Activated CD8-positive, alpha-beta T cell treated with anti-CD3 and anti-CD28 coated beads, Interleukin-2, amount 10 ng/mL, durations not matched to agents 7 days and 5 days (primary cell): ENCODE measurements at places on chromosomes 16 and 17.

GRCh38 chr16:12679660-12680272 lies 123.9 kb downstream of the CPPED1 start:
- H3K27ac ChIP-seq = no peak overlapping the region
- peaks cover 18% of the 10 kb centered on the region for H3K4me1 ChIP-seq
- no peak overlapping the region for H3K4me3 ChIP-seq
- H3K27me3 ChIP-seq = no peaks in the 10 kb centered on the region

- H3K27me3 ChIP-seq = no peaks in the 10 kb centered on the region
- peaks cover 17% of the 10 kb centered on the region for H3K4me1 ChIP-seq
- H3K36me3 ChIP-seq = peaks cover 28% of the 10 kb centered on the region
- DNase-seq = no peak
These were observed 19.9 kb downstream of the DCAKD start for GRCh38 chr17:45031231-45032173.

DNA sequence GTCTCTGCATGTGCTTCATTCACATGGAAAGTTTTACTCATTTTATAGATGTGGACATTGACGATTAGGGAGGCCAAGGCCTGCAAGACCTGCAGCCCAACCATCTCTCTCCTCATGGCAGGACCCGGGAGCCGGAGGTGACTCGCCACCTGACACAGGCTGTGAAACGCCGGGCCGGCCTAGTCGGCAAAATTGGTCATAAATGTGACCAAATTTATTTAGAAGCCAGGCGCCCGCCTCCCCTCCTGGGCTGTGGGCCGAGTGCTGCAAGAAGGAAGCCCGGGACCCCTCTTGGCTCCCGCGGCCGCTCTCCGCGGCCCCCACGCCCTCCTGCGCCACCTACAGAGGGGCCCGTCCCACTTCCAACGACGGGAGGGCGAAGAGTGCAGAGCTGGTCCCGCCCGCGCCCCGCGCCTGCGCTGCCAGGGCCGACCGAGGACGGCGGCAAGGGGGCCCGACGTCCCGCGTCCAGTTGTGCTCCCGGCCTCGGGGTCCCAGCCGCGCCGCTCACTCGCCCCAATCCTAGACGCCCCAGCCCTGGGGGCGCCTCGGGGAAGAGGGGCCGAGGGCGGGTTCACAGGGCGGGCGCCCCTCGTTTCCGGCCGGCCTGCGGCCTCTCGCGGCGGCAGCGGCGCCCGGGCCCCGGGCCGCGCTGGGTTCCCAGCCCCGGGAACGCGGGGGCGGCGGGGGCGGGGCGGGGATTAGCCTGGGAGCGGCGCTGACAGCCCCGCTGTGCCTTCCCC lies 47.5 kb downstream of the WNT3 start:
- H3K4me3 ChIP-seq = peak overlapping the region; percentile 43
- no peaks in the 10 kb centered on the region for H3K36me3 ChIP-seq
- H3K27ac ChIP-seq = no peak overlapping the region
- DNase-seq = no peak
- H3K4me1 ChIP-seq = peaks cover 29% of the 10 kb centered on the region

GRCh38 chr16:9428355-9429005 lies 337.0 kb downstream of the HAPSTR1 start:
- no peak overlapping the region for H3K4me3 ChIP-seq
- no peaks in the 10 kb centered on the region for H3K27me3 ChIP-seq
- no peak overlapping the region for H3K27ac ChIP-seq
- no peaks in the 10 kb centered on the region for H3K36me3 ChIP-seq
- no peaks in the 10 kb centered on the region for H3K4me1 ChIP-seq

DNA sequence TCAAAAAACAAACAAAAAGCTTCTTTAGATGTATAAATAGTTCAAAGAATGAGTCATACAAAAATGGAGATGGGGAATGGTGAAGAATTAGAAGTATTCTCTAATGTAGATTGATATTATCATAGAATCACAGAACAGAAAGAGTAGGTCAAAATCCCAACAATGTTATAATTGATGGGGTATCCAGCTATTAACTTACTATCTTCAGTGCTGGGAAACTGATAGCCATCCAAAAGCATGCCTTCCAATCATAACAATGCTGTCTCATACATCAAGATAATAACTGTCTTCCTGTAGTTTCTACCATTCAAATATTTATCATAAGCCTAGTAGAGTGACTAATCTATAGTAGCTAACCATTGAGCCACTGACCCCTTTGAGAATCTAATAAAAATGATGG lies 26.7 kb upstream of the GNAO1 start:
- no peaks in the 10 kb centered on the region for H3K36me3 ChIP-seq
- peaks cover 12% of the 10 kb centered on the region for H3K4me1 ChIP-seq
- no peak overlapping the region for H3K27ac ChIP-seq
- DNase-seq = no peak
- H3K4me3 ChIP-seq = no peak overlapping the region
- H3K27me3 ChIP-seq = peaks cover 16% of the 10 kb centered on the region

DNA sequence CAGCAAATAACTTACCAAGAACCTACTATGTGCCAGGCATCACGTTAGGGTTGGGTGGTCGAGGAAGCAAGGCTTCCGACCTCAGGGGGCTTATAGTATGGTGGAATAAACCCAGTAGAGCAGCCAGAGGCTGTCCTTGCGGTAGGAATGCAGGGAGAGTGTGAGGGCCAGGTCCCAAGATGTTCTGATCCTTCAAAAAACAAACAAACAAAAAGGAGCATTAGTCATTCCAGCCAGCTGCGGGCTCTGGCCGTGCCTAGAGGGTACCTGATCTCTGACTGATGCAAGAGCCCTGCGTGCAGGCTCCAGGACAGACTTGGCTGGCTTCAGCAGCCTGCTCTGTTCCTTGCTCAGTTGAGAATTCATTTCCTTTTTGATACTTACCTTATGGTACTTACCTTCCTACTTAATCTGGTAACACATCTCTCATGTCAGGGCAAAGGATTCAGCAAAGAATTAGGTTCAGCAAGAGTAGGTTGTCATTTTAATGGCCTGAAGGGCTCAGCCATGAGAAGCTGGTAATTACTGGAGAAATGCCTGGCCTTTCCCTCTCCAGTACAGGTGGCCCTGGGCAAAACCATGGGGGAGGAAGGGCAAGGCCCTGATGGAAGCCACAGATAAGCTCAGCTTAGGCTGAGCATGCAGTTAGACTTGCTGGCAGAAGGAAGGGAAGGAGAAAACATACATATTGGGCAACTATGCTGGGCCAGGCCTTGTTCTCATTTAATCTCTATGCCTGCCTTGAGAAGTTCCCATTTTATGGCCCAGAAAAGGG lies 18.4 kb downstream of the CYB5D2 start:
- peak overlapping the region; percentile 43 for H3K27ac ChIP-seq
- H3K27me3 ChIP-seq = no peaks in the 10 kb centered on the region
- no peak for DNase-seq
- peaks cover 6% of the 10 kb centered on the region for H3K4me1 ChIP-seq

- peaks cover 6% of the 10 kb centered on the region for H3K36me3 ChIP-seq
- peaks cover 2% of the 10 kb centered on the region for H3K4me1 ChIP-seq
- no peak overlapping the region for H3K4me3 ChIP-seq
- no peaks in the 10 kb centered on the region for H3K27me3 ChIP-seq
These were observed 885 bp upstream of the VASN start for GRCh38 chr16:4370570-4371356.
